COR-L47 (cell line): ENCODE measurements at places on chromosomes 6 and 20.

GRCh38 chr20:38935285-38935684, 9.1 kb downstream of the FAM83D start:
- no peak for DNase-seq

GRCh38 chr6:14540810-14541540, 423.4 kb downstream of the CD83 start:
- no peak for DNase-seq

GRCh38 chr6:42404484-42404883, 47.2 kb downstream of the TRERF1 start:
- no peak for DNase-seq

- DNase-seq: no peak
Observed at GRCh38 chr6:15368186-15368585, 122.3 kb downstream of the JARID2 start.

DNA sequence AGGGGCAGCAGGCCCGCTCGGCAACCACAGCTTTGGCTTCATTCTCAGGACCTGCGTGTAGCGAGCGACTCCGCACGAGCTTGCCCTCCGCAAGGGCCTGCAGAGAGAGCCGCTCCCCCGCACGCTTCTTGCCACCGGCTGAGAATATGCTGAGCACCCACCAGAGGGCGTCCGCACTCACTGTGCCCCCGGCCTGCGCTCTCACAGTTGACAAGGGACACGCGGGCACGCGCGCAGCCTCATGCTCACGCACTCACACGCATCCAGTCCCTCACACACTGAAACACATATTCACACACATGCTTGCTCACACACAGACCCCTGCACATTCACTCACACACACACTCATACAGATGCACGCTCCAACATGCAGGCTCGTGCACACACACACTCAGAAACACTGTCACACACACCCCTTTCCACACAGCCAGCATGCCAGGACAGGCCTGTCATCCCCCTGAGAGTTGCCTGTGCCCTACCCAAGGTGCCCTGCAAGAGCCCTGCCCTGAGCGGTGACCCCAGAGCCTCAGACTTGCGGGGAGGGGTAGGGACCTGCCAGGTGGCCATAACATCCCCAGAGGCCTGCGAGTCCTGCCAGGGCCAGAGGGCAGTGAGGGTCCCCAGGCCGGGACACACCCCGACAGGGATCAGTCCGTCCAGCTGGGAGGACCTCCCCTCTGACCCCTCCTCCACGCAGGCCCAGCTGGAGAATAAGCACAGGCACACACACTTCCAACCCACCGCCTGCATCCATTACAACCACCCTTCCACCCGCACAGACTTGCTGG, 174.1 kb downstream of the BMP7 start:
- DNase-seq: peak; percentile 49

DNA sequence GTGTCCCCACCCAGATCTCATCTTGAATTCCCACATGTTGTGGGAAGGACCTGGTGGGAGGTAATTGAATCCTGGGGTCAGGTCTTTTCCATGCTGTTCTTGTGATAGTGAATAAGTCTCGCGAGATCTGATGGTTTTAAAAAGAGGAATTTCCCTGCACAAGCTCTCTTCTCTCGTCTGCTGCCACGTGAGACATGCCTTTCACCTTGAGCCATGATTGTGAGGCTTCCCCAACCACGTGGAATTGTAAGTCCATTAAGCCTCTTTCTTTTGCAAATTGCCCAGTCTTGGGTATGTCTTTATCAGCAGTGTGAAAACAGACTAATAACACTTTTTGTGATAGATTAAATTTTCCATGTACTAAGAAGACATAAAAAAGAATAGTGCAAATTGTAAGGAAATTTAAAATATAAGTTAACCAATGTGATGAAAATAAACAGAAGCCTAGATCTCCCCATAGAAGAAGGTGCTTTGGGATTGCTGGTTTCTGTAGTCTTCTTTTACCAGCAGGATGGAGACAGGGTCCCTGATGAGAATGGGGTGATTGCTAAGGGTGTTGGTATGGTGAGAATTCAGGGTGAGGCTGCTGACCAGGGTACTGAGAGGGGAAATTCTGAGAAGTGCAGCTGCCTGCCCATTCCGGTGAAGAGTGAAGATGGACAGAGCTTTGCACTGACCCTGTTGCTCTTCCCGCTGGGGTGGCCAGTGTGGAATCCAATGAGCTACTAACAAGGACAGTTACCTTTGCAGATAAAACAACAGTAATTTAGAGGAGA, 50.7 kb downstream of the BMP2 start:
- DNase-seq: no peak

DNA sequence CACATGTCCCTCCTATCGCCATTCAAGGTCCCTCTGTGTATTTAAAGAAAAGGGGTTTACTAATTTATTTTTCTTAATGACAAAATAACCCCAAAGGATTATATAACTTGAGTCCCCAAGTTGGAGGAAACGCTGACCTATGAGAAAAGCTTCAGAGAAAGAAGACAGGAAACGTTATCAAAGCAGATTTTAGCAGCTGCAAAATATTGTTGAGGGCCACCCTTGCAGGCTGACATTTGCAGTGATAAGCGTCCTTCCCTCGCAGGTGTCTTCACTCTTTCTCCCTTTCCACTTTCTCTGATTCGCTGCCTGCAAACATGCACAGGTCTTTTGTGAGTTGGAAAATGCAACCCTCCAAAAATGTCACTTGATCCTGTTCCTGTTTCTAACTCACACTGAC, 103.2 kb upstream of the RIPOR2 start:
- no peak for DNase-seq

- peak; percentile 5 for DNase-seq
Observed at GRCh38 chr20:7155282-7155681, 387.8 kb downstream of the BMP2 start.
